ENCODE measurements at places on chromosomes 1 and 21.
A peak's percentile ranks its signal among the peaks of the same experiment; 100 is the strongest.

DNA sequence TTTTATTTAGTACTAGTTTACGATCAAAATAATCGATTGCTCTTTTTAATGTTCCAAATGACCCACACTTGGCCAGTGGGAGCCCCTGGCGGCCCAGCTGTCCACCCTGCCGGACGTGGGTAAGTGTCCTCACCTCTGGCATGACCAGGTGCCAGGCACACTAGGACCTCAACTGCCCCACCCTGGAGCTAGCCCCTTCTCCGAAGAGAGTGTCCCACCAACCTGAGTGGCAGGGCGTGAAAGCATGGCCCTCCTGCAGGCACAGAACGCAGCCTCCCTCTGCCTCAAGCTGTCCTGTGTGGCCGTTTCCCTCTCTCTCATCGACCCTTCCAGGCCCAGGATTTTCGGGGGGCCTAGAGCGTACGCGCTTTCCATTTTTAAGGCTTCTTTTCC lies 32.9 kb upstream of the AGPAT3 start:
- DNase-seq: peak; percentile 2

DNA sequence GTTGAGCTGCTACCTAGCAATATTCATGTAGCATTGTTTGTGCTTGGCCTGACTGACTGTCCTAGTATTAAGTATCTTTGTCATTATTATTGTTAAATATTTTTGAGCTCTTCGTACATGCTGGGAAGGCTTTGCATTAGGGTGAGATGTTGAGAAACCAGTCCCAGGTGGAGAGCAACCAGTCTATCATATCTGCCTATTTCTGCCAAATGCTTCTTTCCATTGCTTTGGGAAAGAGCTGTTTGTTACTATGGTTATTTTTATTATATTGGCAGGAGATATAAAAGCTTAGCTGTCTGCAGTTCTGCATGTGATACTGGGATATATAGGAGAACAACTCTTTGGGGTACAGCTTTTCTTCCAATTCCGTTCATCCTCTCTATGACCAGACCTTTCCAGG lies 85.1 kb downstream of the CLDN17 start:
- DNase-seq: no peak

DNA sequence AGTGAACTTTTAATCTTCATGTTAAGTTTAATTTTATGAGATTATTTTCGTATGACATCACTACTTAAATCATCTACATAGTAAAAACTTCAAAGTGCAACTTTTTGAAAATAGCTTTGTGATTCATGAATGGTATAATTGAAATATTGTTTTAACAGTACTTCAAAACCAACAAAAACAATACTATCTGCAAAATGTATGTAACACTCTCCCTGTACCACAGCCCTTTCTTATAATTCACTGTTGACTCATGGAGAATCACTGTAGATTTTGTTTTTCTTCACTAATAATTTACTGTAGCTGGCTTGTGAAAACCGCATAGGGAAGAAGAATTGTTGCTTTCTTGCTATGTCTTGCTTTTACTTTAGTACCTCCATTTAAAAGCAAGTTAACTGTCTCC lies 301.4 kb upstream of the ADAMTS5 start:
- no peak for DNase-seq

DNA sequence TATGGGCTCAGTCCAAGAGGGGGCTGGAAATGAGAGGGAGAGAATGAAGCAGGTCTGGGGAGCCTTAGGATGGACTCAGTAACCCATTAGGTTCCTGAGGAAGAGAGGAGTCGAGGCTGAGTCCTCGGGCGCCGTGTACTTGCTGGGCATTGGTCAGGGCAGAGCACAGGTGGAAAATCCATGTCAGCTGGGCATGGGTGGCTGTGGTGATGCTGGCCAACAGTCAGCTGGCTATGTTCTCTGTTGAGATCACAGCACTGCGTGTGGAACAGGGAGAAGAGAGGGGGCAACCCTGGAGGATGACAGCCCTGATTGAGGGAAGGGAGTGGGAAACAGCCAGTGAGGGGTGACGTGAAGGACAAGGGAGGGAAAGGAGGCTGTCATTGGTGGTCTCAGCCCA lies 43.1 kb upstream of the CLSTN1 start:
- DNase-seq: no peak

DNA sequence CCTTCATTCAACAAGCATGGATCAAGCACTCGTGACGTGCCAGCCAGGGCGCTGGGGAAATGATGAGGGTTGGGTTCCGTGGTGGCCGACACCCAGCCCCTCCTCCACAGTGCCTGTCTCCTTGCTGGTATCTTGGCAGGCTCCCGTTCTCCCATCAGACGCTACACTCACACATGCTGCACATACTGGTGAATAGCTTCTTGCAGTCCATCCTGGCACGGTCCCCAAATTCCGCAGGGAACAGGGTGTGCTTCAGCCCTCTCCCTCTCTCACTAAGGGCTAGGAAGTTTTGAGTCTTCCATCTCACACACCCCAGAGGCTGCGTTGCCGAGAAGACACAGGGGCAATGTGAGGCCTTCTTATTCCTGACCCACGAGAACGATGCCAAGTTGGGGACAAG lies 10.1 kb upstream of the MEF2D start:
- no peak for DNase-seq

DNA sequence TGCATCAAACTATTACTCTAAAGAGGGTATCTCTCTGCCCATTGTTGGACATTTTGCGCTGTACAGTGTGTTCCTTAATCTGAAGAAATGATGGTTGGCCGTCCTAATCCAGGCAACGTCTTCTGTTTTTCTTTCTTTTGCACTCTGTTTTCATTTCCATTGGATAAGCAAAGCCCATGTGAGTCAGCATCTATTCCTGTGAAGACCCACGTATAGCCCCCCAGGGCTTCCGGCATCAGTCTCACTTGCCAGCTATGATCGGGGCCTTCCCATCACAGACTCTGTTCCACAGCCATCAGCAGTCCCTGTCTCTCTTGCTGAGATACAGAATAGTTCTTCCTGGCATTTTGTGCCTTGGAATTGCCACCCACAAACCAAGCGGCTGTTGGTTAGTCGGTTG lies 29.2 kb upstream of the BRDT start:
- no peak for DNase-seq

GRCh38 chr1:183277821-183278738 lies 92.0 kb downstream of the LAMC2 start:
- no peak for DNase-seq

- no peak for DNase-seq
Observed at GRCh38 chr1:37244815-37245214, 210.5 kb upstream of the GRIK3 start.

DNA sequence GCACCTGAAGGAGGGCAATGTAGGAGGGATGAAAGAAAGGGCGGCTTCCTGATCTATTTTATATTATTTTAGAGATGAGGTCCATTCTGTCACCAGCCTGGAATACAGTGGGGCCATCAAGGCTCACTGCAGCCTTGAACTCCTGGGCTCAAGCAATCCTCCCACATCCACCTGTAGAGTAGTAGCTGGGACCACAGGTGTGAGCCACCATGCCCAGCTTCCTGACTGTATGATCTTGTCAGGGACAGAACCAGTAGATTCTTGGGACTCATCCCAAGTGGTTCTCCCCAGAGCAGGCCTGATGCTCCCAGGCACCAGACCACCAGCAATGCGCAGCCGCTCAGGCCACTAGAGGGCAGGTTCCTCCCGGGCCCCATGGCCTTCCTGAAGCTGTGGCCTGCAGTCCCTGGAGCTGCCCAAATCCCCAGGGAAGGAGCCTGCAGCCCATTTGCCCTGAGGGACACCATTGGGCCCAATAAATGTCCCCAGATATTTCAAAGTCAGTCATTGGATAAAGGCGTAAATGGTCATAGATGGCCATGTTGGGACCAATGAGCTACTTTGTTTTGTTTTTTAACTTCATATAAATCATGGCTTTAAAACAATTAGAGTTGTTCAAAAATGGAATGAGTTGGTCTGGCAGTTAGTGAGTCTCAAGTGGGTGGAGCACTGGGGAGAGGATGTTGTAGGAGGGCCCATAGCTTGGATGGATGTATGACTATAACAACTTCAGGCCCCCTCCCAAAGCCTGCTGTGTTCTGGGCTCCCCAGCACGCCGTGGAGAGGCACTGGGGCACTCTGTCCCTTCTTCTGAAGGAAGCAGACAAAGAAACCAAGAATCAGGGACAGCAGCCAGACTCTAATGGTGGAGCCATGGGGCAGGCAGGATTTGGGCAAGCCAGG lies 44.7 kb upstream of the GOLT1A start:
- DNase-seq: peak; percentile 91

DNA sequence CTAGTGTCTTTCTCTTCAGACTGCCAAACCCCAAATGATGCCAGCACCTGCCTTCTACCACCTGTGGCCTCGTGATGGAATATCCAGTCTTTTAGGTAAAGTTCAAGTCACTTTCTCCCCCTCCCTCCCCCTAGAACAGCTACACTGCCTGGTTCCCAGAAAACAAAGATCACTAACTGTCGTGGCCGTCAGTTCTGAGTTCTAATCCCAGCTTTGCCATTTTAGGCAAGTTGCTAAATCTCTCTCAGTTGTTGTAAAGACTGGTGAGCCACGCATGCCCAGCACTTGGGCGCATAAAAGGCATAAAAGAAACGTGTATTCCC lies 648 bp upstream of the TRAPPC3 start:
- no peak for DNase-seq

- no peak for DNase-seq
Observed at GRCh38 chr1:222994511-222995235, 148.4 kb downstream of the TLR5 start.

- DNase-seq: no peak
Observed at GRCh38 chr21:46151989-46152926, 3.1 kb downstream of the FTCD start.

- no peak for DNase-seq
Observed at GRCh38 chr1:91555821-91556531, 55.3 kb downstream of the CDC7 start.

GRCh38 chr1:20684050-20684620 lies 23.0 kb upstream of the DDOST start:
- no peak for DNase-seq

DNA sequence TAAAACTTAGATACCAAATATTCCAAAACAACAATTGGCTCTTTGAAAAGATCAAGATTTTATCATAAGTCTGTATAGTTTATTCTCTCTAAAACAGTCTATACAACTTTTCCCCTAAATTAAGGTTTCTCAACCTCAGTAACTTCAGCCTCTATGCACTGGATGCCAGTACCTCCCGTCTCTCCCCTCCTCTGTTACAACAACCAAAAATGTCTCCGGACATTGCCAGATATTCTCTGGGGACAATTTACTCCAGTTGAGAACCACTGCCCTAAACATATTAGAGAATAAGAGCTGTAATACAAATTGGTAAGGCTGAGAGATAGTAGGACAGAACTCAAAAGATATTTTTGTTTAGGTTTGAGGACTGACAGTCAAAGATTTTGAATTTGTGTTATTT lies 71.6 kb downstream of the TMEM200B start:
- no peak for DNase-seq

DNA sequence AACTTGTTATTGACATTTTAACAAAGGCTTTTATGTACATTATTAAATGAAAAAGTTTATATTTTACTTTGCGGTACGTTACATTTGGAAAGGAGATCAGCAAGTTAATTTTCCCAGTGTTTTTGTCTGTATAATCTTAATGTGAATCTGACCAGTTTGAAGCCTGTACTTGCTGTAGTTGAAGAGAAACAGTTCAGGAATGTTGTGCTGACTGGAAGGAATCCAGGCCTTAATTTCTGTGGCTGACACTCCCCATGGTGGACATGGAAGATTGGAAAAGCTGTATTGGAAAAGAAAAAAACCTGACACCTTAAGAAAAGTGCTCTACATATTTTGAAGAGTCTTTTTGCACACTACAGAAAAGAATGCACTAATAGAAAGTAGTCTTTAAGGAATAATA lies 15.5 kb downstream of the LEPR start:
- no peak for DNase-seq

DNA sequence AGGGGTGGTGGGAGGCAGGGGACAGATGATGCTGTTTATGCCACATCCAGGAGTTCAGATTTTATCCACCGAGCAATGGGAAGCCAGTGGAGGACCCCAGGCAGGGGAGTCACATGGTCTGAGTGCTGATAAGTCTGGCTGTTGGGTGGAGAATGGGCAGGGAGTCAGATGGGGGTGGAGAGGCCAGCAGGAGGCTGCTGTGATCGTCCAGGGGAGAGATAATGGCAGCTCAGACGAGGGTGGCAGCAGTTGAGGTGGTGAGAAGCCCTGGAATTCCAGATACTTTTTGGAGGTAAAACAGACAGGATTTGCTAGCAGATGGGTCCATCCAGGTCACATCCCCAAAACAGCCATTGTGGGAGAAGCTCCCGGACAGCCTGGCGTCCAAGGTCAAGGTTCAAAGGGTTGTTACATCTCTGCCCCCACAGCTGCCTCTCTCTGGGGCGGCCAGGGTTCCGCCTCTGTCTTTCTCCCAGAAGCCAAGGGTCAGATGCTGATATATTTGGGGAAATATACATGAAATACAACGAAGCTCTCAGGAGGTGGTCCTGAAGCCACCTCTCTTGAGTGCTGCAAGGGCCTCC lies 252.1 kb upstream of the TMEM51 start:
- no peak for DNase-seq

DNA sequence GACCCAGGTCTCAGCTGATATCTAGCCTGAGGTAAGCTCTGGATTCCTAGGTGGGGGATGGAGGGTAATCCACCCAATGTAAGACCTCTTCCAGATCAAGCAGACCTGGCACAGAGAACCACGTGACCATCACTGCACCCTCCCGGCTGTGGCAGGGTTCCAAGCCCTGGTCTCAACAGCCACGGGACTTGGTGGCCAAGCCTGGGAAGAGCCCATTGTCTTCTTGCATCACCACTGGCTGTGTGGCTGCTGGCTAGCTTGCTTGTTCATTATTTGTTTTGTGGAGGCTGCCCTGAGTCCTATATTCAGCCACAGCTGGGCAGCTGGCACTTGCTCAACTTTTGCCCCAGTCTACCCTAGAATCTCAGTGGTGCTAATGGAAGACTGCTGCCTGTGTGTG lies 24.1 kb upstream of the NFASC start:
- no peak for DNase-seq

- no peak for DNase-seq
Observed at GRCh38 chr1:165573787-165574186, 30.0 kb downstream of the LRRC52 start.

DNA sequence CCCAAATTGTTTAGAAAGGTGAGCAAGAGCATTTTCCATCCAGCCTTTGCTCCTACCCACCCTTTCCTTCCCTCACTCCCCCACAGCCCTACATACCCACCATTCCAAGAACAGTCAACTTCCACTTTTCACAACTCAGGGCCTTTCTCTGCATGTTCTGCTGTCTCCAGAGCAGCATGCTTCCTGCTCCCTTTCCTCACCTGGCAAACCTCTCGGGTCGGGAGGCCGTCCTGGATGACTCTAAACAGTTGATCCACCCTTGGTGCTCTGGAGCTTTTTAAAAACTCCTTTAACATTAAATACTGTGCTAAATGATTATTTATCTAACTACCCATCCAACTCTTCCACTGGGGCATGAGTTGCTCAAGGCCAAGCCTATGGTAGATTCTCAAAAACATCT lies 200.6 kb downstream of the SETD4 start:
- DNase-seq: no peak

GRCh38 chr1:205250699-205251098 lies 23.0 kb downstream of the TMCC2 start:
- DNase-seq: no peak
